Stimulated activated CD4-positive, alpha-beta T cell treated with anti-CD3 and anti-CD28 coated beads, Interleukin-2, amount 100 ng/mL, for 24 hours (primary cell): ENCODE measurements at places on chromosomes 6 and 20.

DNA sequence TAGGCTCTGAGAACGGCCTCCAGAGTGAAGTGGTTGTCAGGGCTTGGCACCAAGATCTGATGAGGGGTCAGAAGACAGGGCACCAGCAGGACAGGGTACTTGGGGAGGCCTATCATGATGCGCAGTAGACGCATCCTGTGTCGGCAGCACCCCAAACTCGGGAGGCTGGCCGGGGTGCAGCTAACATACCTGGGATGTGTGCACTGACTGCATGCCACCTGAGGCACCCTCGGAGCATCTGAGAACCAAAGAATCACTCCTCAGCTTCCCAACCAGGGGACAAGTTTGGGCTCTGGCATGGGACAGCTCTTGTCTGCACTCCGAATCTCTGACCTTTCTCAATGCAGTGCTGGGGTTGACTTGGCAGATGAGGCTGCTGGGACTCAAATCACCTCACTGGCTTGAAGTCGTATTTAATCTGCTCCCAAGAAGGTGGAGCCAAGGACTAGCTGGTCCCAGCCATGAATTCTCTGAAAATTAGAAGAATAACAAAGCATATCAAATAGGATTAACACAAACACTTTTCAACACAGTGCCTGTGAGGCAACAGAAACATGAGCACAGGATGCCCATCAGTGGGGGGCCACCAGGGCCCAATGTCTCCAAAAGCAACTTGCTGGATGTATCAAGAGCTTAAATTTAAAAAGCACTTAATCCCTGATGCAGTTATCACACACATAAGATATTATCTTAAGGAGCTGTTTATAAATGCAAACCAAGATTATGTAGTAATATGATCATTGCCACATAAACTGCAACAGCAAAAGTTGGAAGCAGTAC, 348.8 kb downstream of the PREX1 start:
- no peak for DNase-seq

DNA sequence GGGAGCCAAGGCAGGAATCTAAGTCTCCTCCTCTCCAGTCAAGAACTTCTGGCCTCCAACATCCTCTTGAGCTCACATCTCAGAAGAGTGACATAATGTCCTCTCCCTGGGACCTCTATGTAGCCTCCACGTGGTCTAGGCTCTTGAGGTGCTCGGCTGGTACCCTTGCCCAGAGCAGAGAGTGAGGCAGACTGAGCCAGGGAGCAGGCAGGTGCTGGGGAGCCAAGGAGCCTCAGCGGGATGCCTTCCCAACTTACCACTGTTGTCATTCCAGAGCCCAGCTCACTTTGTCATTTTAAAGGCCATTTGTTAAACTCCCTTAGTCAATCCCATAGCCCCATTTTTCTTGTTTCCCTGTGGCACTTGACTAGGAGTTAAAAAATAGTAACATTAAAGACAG, 52.1 kb upstream of the DUSP22 start:
- no peak for DNase-seq

GRCh38 chr6:28648035-28648877, 122.6 kb downstream of the GPX5 start:
- DNase-seq: peak; percentile 82

GRCh38 chr6:143264379-143264778, 186.1 kb downstream of the ADAT2 start:
- no peak for DNase-seq

- no peak for DNase-seq
These were observed 132.1 kb downstream of the THEMIS start for GRCh38 chr6:127768745-127769144.

DNA sequence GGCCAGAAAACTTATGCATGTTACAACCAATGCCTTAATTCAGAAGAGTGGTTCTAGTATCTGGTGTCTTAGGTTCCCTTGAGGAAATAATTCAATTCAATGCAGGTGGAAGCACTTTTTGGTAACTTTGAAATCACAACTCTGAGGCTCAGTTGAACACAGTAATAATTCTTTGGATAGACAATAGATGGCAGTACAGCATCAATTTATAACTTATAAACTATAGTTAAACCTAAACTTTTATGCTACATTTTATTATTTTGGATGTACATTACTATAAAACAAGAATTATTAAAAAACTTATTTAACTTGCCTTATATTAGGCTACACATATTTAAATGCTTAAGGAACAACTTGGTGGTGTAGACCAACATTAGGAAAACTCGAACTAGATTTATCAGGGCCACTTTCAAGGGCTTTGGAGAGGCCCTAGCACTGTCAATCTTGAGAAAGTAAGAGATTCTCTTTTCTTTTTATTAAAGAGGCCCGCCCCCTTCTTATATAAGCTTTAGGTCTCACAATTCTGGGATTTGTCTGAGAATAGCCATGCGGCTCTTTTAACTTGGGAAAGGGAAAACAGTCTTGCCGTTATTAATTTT, 85.9 kb downstream of the CRYBG1 start:
- no peak for DNase-seq

DNA sequence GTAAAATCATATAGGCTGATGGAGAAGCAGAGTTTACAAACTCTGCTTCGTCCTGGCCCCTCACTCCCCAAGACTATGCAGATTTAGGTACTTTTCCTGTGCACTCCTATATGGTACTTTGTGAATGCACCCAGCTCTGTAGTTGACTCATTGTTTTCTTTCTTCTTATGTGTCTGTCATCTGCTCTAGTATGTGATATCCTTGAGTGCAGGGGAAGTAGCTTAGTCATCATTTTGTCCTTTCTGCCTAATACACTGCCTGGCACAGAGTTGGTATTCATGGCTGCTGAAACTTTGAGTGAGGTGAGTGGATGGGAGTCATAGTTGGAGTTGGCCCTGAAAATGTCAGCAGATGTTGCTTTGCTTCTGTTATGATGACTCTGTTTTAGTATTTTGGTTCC, 222.6 kb downstream of the RNF144B start:
- DNase-seq: no peak

DNA sequence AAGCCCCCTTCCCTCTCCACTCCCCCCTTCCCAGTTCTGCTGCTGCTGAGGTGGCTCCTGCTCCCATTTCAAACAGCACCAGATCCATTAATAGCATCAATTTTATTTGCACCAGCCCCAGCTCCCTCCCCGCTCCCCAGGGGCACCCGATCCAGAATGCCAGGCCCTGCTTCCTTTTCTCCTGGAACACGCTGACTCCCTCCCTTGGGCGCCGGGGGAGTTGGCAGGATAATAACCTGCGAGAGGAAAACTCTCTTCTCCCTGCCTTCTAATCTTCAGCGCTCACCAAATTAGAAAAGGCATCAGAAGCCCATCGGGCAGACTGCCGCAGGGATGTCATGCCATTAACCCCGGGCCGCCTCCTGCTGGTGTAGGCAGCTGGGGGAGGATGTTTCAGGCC, 77.8 kb downstream of the NCR2 start:
- no peak for DNase-seq

GRCh38 chr6:137722749-137723272, 144.2 kb upstream of the TNFAIP3 start:
- DNase-seq: no peak

DNA sequence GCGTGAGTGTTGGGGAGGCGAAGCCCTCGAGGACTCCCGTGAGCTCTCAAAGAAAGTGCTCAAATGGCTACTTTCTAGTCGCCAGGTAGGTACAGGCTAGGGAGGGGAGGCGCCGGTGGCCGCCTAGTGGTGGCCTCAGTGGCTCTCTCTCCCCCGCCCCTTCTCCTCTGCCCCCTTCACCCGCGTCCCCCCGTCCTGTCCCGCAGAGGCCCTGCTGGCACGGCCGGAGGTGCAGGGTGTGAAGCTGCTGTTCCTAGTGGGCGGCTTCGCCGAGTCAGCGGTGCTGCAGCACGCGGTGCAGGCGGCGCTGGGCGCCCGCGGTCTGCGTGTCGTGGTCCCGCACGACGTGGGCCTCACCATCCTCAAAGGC, 16.3 kb downstream of the ADISSP start:
- no peak for DNase-seq

GRCh38 chr20:43863330-43863729, 51.3 kb upstream of the TOX2 start:
- DNase-seq: no peak

DNA sequence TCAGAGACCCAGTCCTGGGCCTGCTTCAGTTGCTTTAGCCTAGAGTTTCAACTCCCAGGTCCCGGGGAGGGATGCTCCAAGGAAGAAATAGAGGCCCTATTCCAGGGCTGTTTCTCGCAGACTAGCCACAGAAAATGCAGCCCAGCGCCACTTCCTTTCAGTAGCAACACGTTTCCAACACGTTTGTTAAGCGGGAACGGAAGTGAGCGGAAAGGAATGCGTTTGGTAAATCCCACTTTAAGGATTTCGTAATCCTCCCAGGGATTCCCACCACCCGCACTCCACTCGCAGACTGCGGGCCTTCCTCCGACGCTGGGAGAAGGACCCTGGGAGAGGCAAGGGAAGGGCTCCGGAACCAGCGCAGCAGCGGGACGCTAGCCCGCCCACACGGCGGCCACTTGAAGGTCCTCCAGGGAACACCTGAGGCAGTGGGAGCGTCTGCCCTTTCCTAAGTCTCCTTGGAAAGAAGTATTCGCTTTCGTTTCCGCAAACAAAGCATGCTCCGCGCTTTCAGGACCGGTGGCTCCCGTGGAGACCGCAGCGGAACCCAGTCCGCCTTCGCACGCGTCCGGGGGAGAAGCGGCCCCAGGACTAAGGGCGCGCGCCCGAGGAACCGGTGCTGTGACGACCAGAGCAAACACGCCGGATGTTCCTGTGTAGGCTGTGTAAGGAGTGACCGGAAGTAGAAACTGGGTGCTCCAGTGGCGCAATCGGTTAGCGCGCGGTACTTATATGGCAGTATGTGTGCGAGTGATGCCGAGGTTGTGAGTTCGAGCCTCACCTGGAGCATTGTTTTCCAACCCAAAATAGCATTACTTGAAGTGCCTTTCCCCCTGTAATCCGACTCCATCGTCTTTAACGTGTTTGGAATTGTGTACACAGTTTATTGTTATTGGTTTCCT, 227.6 kb upstream of the PRSS16 start:
- DNase-seq: peak; percentile 49

DNA sequence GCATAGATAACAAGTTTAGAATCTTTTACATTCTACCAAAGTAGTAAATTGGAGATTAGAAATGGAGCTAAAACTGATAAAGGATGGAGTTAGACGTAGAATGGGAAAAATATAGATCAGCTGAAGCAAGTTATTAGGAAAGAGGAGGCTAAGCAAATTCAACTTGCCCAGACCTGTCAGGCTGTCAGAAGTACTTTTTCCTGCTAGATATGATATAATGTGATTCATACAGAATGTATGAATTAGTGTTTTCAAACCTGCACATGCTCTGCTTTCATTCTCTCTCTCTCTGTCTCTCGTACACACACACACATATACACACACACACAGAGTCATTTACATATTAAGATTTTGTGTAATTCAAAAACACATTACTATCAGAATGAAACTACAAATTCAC, 133.2 kb upstream of the HDGFL1 start:
- no peak for DNase-seq

GRCh38 chr6:20159781-20160540, 52.3 kb downstream of the MBOAT1 start:
- DNase-seq: no peak

DNA sequence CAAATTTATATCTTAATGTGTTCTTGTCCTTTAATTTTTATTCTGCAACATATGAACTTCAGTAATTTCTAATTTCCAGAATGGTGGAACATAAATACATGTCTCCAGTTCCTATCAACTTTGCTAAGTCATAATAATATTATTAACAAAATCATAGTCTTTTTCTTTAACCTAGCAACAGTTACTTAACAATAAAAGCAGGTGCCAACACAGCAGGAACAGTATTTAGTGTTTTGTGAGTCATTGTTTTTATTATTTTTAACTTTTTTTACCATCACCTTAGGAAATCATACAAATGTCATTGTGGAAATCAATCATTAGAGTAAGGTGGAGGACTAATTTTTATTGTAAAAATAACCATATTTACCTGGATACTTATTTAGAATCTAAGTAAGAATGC, 133.5 kb downstream of the PLCB1 start:
- no peak for DNase-seq

- DNase-seq: no peak
These were observed 232.7 kb upstream of the SGK1 start for GRCh38 chr6:134550604-134551003.
